Stimulated activated CD4-positive, alpha-beta T cell treated with anti-CD3 and anti-CD28 coated beads, Interleukin-1b, Interleukin-23, amount 100 ng/mL, for 4 hours (primary cell): ENCODE measurements at places on chromosomes 2 and 18.

DNA sequence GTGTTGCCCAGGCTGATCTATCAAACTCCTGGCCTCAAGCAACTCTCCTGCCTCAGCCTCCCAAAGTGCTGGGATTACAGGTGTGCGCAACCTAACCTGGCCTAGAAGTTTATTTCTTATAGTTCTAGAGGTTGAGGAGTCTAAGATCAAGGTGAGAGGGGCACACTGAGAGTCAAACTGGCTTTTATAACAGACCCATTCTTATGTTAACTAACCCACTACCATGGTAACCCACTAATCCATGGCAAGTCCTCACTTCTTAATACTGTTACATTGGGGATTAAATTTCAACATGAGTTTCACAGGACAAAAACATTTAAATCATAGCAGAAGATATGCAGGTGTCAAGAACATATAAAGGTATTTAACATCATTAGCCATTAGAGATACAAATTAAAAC is 50.6 kb downstream of the MDH1 start:
- no peak for DNase-seq

- no peak for DNase-seq
These were observed 3.9 kb upstream of the SP5 start for GRCh38 chr2:170711196-170711773.

- no peak for DNase-seq
These were observed 147.5 kb downstream of the METTL4 start for GRCh38 chr18:2423761-2424160.

DNA sequence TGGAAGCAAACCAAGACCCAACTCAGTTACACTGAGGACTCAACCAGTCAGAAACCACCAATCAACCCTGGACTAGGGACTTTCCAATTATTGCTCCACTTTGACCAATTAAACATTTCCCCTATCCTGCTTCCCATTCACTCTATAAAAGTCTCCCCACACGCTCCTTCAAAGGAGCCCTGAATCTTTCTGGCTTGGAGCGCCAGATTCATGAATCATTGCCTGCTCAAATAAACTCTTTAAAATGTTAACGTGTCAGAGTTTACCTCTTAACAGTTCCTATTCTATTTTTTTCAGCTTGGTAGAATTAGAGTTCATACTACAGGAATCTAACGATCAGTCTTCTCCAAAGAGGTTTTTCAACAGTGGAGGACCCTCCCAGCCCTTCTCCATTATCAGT is 20.7 kb upstream of the SULT1C2 start:
- no peak for DNase-seq

DNA sequence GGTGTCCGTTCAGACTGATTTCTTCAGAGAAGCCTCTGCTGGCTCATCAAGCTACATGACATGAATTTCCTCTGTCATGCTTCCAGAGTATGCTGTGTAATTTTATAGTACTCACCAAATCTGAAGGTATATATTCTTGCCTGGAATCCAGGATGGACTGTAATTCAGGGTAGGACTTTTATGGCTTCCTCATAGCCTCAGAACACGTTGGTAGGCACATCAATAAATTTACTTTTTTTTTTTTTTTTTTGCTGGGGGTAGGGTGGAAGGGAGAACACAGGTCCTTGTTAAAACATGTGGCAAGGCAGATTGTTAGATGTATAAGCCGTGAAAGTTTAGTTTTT is 34.4 kb downstream of the MTA3 start:
- no peak for DNase-seq

DNA sequence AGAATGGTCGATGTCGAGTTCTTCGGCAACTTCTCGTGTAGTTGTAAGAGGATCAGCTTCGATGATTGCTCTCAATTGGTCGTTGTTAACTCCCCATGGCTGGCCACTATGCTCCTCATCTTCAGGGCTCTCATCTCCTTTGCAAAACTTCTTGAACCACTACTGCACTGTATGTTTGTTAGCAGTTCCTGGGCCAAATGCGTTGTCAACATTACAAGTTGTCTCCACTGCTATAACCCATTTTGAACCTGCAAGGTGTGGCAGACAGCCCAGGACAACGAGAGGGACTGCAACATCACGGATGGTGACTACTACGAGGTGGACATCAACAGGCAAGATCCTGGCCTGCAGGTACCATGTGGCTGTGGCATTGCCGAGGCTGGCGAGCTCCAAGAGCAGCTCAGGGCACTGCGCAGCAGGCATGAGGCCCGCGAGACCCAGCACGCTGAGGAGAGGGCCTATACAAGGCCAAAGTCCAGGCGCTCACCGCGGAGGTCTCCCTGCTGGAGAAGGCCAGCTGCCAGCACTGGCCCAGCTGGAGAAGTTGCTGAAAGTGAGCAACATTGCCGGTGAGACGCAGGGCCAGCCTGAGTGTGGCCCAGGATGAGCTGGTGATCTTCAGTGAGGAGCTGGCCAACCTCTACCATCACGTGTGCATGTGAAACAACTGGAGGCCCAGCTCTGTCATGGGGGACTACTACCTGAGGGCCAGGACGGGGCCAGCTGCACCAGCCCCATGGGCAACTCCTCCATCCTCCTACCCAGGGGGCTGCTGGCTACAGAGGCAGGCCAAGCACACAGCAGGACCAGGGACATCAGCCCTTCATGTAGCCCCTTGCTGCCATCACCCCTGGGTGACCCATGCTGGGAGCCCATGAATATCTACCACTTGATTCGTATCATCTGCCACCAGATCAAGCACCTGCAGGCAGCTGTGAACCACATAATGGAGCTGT is 20.2 kb downstream of the CLK1 start:
- no peak for DNase-seq

DNA sequence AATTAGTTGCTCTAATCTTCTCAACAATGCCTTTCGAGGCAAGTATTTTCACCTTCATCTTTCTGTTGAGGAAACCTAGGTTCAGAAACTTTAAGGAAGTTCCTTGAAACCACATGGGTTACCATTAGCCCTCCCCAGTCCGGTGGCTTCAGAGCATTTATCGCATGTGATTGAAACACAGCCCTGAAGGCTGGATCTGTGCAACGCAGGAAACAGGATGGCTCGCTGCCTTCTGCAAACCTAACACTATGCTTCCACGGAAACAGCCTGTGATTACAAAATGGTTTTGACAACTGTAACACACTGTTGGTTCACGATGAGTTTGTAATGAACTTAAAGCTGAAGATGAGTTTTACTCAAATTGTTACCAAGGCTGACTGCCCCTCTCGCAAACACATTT is 68.5 kb downstream of the EPB41L3 start:
- DNase-seq, result no peak
